Effector memory CD4-positive, alpha-beta T cell (primary cell): ENCODE measurements at places on chromosomes 12 and 14.

DNA sequence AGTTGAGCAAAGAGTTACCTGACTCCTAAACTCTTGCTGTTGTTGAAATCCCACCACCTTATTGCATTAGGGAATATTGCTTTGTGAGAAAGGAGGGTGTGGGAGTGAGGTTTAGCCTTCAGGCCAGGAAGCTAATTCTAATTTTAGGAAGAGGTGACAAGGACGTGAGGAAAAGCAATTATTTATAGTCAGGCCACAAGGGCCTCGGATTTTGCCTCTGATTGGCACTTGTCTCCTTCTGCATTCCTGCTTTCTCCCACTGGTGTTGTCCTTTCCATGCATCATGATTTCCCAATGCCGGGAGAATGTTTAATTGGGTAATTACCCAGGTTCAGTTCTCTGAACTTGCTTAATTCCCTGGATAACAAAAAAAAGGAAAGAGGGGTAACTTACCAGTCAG, 37.9 kb upstream of the SLC38A2 start:
- no peak for DNase-seq

DNA sequence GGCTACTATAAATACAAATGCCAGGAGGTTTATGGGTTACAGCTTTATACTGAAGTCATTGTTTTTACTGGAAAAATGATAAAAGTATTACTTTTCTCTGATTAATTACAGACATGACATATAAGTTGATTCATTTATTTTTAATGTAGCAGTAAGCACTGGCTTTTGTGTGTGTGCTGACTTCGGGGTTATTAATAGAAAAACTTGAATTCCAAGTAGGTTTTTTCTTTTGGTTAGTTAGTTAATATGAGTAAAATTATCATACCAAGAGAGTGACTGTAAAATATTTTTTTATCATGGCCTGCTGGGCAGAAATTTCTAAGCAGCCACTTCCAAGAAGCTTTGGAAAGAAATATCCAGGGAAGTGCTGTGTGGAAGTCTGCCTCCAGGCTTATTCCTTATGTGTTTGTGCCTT, 56.4 kb downstream of the IFT81 start:
- no peak for DNase-seq

DNA sequence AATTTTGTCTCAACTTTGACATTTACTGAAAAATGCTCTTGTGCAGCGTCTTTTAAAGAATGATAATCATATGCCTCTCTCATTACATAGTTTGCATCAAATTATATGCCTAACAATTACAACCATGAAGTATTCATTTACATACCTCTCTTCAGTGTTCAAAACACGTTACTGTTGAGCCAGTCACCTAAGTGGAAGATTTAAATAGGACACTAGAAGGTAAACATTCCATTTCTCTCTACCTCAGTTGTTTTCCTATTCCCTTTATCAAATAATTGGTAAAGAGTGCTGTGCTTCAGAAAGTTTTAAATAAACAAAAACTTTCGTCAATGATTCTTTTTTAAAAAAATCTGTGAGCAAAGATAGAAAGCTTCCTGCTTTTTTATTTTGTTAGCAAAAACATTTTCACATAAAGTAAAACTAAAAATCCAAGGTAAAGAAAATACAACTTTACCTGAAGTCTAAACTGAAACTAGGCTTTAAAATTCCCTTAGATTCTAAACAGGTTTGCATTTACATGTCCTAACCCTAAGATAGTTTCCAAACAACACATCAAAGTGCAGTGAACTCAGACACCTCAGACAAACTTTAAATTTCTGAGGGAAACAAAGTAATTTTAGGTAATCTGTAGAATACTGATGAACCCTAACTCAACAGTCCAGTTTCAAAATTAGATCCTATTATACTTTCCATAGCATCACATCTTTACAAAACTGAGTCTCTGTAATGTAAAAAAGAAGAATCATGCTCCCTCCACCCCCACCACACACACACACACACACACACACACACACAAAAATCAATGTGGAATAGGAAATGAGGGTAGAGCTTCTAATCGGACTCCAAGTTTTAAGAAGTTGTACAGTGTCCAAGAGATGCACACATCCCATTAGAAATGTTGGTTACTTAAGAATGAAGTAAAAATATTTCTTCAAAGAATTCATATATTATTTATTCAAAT, 46.2 kb downstream of the PAWR start:
- DNase-seq = no peak

DNA sequence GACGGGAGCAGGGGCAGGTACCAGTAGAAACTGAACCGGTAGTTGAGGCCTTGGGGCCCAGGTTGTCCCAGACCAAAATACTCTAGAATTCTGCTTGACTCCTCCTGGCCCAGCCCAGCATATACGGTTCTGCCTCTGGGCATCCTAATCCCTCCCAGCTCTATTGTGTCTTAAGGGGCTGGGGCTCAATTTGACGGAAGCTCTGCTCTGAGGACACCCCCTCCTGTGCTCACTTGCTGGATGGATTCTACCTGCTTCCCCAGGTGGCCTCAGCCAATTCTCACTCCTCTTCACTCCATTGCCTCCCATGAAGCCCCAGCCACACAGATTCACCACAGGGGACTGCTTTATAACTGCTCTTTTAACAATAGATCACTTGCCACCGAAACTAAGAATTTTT, 219.5 kb upstream of the FKBP4 start:
- DNase-seq = no peak

DNA sequence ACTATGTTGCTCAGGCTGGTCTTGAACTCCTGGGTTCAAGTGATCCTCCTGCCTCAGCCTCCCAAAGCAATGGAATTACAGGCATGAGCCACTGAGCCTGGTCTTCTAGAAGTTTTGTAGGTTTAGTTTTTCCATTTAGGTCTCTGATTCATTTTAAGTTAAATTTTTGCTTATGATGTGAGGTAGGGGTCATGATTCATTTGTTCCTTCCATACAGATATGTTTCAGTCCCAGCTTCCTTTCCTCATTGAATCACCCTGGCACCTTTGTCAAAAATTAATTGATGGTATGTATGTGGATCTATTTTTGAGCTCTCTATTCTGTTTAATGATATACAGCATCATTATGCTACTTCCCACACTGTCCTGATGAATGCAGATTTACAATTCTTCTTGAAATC, 25.6 kb upstream of the CABP1 start:
- DNase-seq = no peak

DNA sequence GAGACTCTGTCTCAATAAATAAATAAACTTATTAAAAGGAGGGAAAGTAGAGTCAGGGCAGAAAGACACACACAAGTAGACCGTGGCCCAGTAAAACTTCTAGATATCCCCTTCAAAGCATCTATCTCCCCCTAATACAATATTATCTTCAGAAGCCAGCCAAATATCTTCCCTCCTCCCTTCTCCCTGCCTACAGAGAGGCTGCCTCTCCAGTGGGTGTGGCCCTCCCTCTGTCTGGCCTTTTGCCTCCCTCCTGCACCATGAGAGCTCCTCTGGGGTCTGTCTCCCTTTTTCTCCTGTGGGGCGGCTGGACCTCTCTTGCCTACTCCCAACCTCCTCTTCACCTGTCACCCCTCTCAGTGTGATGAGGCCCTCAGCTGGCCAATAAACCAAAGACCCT, 139.2 kb downstream of the EGLN3 start:
- no peak for DNase-seq

DNA sequence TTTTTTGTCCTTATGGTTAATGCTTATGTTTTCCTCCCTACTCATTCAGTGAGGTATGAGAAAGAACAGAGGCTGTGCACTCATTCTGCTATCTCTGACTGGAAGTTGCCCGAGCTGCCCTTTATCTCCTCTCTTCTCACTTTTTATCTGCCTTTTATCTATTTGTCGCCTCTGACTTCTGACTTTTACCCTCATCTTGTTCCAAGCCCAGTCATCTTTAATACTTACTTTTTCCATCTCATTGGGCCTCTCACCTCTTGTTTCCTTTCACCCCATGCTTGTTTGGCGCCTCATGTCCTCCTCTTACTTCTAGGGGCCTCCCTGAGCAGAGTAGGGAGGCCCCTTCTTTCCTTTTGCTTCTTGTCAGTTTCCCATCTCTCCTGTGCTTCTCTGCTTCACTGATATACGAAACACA, 50.7 kb downstream of the DIP2B start:
- no peak for DNase-seq

DNA sequence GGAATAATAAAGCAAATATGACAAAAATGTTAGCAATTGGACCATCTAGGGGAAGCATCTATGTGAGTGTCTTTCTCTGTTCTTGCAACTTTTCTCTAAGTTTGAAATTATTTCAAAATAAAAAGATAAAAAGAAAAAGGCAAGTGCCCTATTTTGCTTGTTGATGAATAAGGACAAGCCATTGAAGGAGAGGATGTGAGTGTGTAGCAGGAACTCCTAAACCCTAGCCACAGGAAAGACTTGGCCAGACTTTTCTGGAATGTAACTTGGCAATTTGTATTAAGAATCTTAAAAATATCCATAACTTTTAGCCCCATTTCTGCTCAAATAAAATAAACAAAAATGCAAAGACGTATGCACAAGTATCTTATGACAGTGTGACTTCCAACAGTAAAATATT, 279.4 kb downstream of the CACNA1C start:
- no peak for DNase-seq

- DNase-seq = no peak
Observed at GRCh38 chr14:98858158-98858557, 413.8 kb downstream of the BCL11B start.

DNA sequence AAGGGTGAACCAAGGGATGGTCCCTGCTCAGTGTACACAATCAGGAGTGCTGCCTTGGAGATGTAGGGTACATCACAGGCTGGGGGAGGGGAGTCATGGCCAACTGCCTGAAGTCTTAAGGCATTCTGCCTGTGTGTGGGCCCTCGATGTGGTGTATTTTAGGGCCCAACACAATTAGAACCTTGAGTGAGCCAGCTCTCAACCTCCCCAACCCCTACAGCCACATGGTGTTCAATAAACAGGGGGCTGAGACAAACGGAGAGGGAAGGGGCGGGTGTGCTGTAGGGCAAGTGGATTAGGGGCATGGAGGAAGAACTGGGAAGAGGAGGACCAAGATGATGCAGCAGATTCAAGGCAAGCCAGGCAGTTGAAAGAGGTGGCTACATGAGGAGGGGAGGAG, 8.6 kb upstream of the CHD4 start:
- no peak for DNase-seq

DNA sequence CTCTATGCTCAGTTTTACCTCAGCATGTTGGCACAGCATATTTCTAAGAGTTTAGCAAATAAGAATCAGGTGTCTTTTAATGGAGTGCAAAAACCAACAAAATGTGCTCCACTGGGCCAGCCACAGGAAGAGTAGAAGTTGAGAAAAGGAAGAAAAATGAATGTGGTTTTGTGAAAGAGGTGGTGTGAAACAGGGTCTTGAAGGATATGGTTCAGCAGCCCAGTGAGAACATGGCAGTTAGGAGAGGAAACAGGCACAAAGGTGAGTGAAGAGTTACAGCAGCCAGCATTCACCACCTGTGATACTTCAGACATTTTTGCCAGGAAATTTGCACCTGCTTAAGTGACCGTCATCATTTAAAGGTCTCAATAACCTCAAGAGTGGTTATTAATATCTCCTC, 2.4 kb downstream of the STAB2 start:
- no peak for DNase-seq

DNA sequence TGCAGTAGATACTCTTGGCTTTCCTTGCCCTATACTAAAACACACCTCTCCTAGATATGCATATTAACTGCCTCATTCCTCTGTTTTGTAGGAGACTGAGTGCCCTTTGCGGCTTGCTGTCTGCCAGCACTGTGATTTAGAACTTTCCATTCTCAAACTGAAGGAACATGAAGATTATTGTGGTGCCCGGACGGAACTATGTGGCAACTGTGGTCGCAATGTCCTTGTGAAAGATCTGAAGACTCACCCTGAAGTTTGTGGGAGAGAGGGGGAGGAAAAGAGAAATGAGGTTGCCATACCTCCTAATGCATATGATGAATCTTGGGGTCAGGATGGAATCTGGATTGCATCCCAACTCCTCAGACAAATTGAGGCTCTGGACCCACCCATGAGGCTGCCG, 15.4 kb downstream of the TRAFD1 start:
- DNase-seq = no peak

DNA sequence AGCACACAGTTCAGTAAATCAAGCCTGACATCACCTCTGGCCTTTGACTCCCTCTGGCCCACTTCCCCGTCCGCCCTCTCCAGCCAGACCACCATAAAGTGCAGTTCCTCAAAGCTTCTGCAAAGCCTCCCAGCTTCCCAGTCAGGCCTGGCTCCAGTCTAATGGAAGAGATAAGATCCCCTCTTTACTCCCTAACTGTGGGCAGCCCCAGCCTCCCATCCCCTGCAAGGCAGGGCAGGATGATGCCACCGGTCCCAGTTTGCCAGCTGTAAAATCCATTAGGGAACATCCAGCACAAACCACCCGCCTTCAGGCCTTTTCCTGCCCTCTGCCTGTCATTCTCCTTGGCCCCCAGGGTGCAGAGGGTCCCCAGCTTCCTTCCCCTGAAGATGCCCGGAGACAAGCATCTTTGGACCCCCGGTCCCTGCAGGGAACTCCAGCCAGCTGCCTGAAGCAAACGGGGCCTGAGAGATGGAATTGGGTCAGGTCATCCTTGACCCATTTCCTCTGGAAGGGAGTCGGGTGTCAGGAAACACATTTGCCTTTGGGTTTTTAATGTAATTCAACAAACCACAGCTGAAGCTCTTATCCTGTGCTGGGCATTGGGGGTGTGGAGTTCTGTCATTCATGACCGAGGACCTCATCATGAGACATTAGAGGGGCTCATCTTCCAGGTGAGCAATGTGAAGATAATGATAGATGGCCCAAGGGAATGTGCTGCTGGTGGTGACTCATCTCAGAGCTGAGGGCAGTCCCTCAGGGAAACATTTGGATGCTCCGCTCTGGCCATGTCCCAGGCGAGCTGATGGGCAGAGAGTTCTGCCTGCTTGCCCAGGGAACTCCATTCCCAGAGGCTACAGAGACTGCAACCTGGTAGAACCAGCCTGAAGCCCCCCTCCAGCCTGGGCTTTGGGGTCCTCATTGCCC, 93.8 kb upstream of the CLMN start:
- no peak for DNase-seq

DNA sequence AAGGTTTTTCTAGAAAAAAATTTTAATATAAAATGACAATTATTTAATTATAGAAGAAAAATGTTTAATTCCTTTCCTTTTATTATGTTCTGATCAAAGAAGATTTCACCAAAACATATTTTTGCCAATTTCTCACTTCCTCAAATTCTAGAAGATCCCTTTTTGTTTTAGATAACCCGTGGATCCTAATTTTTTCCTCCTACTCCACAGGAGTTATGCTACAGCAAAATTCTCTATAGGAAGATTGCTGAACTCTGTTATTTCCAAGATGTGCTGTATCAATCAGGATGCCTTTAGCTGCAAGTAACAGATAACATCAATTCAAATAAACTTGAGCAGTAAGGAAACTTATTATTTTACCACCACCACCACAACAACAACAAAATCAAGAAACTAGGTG, 3.8 kb upstream of the SNX6 start:
- no peak for DNase-seq

- DNase-seq = no peak
Observed at GRCh38 chr14:52845081-52845480, 53.7 kb upstream of the GNPNAT1 start.

GRCh38 chr12:53381731-53382630, 2.0 kb downstream of the SP1 start:
- DNase-seq = peak; percentile 30
